ENCODE measurements at places on chromosomes 3 and 15.

DNA sequence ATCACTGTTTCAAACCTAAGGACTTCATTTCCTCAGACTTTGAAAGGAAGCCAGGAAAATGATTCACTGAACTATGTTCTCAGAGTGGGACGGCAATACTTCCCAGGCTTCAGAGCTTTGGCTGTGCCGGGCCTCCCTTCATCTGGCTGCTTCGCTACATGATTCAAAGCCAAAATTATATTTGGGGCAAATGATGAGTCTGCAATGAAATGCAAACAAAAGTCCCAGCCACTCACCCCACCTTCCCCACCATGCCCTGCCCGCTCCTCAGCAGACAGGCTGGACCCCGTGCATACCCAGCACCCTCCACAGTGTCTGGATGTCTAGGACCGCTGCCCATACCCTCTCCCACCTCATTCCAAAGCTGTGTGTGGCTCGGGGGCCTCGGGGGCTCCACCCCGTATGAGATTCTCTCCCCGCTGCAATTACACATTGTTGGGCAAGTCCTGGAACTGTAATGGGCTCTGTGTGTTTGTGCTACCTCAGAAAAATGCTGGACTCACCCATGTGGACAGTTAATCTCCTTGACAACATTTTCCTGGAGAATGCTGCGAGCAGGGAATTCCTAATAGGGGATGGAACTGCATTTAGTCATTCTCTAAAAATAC lies 32.2 kb downstream of the ATP10A start:
- DNase-seq, result no peak

DNA sequence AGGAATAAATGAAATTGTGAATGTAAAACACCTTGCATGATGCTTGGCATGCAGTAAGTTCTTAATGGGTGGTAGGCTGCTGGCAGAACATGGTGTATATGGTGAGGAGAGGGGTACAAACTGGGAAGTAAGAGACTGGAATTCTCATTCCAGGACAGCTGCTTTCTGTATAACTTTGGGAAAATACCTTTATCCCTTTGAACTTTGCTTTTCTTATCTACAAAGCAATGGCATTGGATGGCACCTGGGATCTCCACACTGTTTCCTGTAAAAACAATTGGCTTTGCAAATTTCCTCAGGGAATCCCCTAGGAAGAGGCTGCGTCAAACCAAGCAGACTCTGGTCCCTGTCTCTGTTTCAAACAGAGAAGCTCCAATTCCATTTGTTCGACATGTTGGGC lies 100.7 kb upstream of the SLC4A7 start:
- DNase-seq, result no peak

DNA sequence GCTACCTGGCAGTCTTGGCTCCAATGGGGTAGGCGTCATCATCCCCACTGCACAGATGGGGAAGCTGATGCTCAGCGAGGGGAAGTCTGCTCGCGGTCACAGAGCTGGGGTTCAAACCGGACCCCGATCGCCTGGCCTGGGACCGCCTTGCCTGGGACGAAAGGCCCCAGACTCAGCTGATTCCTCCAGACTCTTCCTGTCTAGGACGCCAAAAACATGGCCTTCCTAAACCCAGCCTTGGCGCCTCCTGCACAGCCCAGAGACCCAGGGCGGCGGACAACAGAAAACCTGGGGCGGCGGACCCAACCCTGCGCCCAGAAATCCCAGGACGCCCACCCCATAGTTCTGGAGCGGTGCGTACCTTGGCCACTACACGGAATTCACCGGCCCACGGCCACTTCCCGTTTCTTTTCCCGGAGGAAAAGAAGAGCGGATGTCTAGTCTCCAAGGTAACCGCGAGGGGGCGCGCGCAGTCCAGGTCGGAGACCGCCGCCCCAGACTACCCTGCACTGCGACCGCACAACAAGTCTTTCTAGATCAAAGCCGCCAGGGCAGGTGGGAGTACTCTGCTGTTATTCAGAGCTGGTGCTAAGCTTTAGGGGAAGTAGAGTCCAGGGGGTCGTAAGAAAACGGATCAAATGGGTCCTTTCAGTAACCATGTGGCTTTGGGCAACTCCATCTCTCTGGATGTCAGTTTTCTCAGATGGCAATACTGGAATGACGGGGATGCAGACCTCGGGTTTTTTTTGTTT lies 4.9 kb upstream of the IL17RD start:
- peak; percentile 61 for DNase-seq

DNA sequence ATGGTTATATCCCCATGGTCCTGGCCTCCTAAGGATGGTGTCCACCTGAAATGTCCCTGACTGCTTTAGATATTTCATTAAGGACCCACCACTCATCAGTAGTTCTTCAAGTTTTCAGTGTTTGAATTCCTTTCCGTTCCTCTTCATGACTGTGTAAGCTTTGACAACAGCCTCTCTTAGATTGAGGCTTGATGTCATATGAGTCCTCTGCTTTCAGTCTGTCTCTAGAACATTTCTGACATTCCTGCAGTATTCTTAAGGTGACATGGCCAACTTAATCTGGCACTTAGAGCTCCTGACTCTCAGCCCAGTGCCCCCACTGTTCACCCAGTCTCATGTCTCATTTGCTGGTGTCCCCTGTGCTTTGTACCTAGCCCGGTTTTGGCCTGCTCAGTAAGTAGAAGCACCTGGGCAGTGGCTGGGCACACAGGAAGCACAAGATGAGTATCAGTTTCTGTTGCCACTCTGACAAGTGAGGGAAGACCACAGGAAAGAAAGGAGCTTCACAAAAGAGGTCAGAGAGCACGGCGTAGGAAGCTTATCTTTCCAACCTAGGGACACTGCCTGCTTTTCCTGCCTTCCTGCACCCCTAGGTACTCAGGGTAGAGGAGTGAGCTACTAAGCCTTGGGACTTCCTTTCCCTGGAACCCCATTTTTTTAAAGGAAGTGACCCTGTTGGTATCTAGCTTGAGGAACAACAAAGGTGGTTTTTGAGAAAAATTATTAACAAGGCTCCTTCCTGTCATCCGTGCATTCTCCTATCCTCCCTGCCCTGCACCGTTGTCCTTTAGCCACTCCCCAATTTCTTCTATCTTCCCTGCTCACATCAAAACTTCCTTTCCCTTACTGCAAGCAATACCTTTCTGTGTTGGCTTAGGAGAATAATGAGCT lies 103.1 kb downstream of the KLHL25 start:
- DNase-seq, result peak; percentile 27

- DNase-seq, result no peak
These were observed 81.7 kb downstream of the CEP63 start for GRCh38 chr3:134567605-134568004.

- no peak for DNase-seq
These were observed 96.1 kb upstream of the SOX2 start for GRCh38 chr3:181615666-181616065.

Data from inflammatory macrophage treated with lipopolysaccharide for 4 hours (primary cell).